ENCODE measurements at places on chromosomes 2 and 18. TPM values are rescaled to one million over a fixed set of nuclear protein-coding genes. Genes with fewer than 3 reads are reported as not detected.

GRCh38 chr2:48600204-48600813 lies 17.3 kb upstream of the GTF2A1L start:
- no peak for DNase-seq

UGT1A6 gene
- not detected for total RNA-seq

DNA sequence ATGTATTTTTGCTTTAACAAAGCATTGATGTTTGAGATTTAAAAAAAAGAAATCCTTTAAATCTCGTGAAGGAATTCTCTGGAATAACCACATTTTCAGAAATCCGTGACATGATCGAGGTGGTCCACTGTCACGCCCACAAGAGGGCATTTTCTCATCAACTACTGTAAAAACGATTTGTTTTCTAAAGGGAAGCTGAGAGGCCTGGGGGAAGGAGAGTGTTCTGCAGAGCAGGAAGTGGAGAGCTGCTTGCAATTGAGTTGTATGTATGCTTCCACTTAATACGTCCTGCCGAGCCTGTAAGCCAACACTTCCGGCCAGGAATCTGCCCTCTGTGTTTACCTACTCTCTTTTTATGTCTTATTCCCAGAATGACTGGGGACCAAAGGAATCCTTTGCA lies 19.4 kb downstream of the KLHL29 start:
- DNase-seq: no peak

DNA sequence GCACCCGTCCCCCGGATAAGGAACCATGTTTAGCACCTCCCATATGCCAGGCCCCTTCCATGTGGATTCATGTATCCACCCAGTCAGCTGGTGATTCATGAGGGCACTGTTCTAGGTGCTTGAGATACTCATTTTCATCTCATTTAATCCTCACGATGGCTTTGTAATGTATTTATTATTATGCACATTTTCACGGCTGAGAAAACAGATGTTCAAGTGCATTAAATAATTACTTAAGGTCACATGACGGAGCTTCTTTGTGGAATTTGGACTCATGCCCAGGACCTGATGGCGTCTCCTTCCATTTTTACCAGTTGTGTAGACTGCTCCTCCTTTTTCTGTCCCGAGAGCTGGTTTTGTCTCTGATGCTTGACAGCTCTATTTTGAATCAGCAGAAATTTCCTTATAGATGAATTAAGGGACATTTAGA lies 72.2 kb upstream of the RBM44 start:
- DNase-seq: no peak

DNA sequence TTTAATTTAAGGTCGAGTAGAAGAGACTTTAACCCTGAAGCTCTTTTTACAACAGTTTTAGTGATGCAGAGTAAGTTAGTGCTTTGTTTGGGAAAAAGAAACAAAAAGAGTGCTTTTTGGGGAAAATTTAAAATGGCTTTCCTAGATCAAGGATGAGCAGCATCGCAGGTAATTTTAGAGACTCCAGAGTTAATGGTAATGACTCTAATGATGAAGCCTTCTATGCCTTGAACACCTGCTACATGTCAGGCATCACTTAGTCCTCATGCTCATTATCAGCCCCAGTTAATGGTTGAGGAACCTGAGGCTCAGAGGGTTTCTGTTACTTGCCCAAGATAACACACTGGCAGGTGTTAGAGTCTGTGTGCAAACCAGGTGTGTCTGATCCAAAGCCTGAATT lies 167.8 kb downstream of the ACOXL start:
- DNase-seq: no peak

- DNase-seq: no peak
Observed at GRCh38 chr2:233012301-233012971, 620 bp downstream of the NGEF start.

DNA sequence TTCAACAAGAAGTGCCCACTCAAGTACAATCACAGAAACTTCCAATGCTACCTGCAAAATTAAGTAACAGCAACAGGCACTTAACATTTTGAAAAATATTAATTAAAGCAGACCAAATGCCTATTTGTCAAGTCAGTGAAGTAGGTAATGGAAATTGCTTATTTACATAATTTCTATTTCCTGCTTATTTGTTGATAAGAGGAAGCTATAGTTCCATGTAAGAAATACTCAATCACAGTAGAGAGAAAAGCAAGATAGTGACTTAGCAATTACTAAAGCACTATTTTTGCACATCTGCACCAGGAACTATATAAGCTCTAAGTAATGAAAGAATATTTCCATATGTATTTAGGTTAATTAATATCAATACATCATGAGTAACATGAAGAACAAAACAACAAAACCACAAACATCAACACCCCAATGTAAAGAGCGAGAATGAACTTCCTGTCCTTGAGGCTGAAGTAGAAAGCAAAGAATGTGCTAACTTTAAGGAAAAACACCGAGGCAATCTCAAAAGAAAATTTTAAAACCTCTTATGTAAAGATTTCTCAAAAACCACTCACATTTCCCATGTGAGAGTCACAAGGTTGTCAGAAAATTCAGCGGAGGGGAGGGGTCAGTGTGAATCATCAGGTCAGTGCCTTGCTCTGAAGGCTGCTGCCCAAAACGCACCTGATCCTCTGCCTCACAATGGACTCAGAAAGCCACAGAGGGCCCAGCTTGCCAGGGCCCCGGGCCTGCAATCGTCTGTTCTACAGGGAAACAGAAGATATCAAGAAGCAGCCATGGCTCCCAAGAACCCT lies 12.5 kb downstream of the NPC1 start:
- no peak for DNase-seq

SLC5A7 gene
- total RNA-seq: not detected

DNA sequence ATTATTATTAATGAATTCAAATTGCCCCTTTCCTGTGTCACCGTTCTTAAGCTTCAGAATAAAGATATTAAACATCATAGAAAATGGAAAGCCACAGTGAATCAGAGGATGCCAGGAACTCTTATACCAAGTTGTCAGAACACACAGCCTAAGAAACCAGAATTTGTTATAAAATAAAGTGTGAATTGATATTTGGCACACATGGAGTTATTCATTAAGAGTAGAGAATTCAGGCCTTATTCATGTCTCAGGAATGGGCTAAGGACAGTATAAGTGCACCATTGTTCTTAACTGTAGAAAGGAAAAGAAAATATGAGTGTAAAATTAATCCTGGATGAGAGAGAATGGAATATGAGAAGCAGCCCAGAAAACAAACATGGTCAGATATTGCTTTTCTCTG lies 86.7 kb upstream of the ATP8B1 start:
- no peak for DNase-seq

DNA sequence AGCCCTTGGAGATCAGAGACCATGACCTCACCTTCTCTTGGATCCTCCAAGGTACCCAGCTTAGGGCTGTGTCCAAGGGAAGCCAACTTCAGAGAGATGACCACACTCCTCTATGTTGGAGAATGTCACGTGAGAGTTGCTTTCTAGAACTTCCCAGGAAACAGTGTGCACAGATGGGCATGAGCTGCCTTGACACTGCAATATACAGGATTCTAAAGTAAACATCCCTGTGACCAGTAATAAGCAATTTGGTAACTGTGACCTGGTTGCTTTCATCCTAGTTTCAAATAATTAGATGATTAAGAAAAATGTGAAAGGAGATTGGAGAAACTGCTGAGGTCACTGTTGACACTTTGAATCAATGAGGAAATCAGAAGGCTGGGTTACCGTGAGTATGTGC lies 181.1 kb upstream of the EPAS1 start:
- no peak for DNase-seq

PKDCC gene
- not detected for total RNA-seq

- no peak for DNase-seq
Observed at GRCh38 chr2:156541229-156541628, 105.0 kb downstream of the GPD2 start.

DNA sequence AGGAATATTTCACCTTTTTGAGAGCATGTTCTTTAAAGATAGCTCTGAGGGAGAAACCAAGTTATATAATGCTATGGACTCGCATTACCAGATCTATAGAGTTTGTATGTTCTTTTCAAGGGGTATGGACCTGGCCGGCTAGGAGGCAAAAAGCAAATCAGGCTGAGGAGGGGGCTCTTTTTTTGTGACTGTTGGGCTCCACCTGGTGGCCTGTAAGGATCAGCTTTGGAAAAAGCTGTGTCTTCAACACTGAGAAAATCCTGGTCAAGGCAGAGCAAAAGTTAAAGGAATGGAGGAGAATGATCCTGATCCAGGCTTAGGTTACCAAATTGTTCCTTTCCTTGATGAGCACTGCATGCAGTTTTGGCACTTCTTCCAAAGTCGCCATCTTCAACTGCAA lies 180.5 kb downstream of the DIS3L2 start:
- DNase-seq: peak; percentile 14

DNA sequence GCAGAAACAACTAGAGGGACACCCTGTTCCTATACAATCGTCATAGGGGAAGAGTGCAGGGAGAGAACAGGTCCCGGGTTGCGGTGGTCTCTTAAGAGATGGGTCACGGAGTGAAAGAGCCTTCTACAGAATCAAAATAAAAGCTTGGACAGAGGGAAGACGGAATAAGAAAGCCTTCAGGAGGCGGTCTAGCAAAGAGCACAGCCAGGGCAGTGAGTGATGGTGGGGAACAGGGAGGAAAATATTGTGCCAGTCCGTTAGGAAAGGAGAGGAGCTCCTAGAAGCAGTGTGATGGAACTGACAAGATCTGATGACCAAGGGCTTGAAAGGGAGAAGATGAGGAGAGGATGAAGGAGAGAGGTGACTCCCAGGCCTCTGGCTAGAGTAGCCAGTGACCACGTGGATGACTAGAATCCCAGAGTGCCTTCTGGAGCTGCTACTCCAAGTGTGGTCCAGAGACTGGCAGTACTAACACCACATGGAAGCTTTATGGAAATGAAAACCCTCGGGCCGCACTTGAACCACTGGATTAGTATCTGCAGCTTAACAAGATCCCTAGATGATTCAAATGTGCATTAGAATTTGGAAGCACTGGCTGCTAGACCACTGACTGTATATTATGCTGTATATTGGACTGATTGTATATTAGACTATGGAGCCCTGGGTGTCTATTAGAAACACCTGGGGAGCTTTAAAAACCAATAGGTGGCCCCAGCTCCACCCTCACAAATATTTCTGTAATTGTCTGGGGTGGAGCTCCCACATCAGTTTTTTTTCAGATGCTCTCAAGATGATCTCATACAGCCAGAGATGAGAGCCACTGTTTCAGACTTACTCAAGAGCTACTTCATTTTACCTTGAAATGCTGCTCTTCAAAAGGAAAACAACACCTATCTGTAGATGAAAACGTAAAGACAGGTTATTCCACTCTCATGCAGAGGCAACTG lies 1.1 kb upstream of the EVA1A start:
- DNase-seq: no peak

CELF4 gene
- total RNA-seq: not detected

SERPINB12 gene
- total RNA-seq: not detected

RBM44 gene
- 0.46 TPM for total RNA-seq

- no peak for DNase-seq
Observed at GRCh38 chr18:9103376-9103873, 926 bp downstream of the NDUFV2 start.

DNA sequence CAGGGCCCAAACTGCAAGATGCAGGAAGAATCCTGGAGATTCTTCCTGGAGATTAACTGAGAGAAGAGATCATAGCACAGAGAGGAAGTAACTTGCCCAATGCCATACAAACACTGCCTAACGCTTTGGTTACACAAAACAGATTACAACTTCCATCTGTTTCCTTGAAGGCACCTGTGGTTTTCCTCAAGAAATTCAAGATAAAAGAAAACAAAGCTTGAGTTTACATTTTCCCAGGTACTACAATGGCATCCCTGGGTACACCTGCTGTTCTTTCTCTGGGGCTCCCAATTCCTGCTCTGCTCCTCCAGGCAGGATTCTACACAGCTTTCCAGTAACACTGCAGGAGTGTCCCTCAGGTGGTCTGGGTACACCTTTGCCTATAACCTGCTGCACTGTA lies 781.9 kb upstream of the ID2 start:
- DNase-seq: no peak

UGT1A7 gene
- not detected for total RNA-seq

TUBA3D gene
- total RNA-seq: not detected

DNA sequence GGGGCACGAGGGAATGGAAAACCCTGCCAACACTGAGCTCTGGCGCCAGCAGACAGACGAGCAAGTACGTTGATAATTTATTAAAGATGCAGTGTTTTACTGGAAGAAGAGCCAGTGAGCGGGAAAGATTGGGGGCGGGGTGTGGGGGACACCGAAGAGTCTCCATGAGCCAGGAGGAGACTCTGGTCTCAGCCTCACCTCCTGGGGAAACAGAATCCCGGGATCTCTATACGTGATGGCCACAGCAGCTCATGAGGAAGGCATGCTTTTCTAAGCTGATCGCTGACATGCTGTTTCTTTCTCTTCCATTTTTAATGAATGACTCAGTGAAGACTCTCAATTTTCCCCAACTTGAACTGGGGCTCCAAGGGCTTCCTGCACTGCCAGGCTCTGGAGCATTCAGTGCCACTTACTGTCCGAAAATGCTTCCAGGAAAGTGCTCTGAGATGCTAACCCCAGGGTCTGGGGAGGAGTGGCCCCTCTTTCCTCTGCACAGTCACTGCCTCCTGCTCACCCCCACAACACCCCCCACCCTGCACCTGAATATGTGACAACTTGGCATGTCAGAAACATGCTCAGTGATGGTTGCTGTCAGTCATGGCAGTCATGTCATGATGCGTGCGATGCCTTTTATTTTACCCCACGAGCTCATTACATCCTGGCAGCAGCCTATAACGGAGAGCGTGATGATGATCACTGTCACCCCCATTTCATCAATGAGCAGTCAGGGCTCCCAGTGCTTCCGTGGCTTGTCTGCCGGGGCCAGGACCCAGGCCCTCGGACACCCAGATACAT lies 164.2 kb upstream of the CAPN13 start:
- DNase-seq: no peak

GRCh38 chr18:76827205-76828200 lies 5.1 kb downstream of the ZNF236 start:
- no peak for DNase-seq

GRCh38 chr2:14552286-14552685 lies 80.2 kb upstream of the LRATD1 start:
- no peak for DNase-seq

- no peak for DNase-seq
Observed at GRCh38 chr18:70501358-70501757, 212.5 kb downstream of the SOCS6 start.

AKAIN1 gene
- not detected for total RNA-seq

TRABD2A gene
- total RNA-seq: 59.2 TPM

- no peak for DNase-seq
Observed at GRCh38 chr2:172287605-172288315, 139.6 kb upstream of the ITGA6 start.

PID1 gene
- total RNA-seq: not detected

UPP2 gene
- total RNA-seq: not detected

ASB3 gene
- 18.6 TPM for total RNA-seq

DNA sequence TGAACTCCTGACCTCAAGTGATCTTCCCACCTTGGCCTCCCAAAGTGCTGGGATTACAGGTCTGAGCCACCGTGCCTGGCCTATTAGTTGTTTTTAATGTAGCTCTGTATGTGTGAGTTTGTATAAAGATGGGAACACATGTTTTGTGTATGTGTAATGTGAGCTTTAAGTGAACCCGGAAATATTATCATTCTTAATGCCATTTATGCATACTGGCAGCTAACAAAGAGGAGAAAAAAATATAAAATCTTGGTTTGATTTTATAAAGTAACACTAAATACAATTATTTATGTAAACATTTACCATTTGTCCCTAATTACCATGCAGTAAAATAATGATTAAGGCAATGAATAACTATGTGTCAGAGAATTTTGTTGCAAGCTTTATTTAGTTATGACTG lies 9.1 kb upstream of the CKAP2L start:
- DNase-seq: no peak

GRCh38 chr2:74587664-74588277 lies 33.3 kb downstream of the DOK1 start:
- peak; percentile 54 for DNase-seq

GRCh38 chr2:207073412-207073800 lies 92.3 kb downstream of the KLF7 start:
- no peak for DNase-seq

GRCh38 chr2:96811917-96812316 lies 4.2 kb upstream of the CNNM3 start:
- DNase-seq: no peak

Data from activated naive CD8-positive, alpha-beta T cell treated with anti-CD3 and anti-CD28 coated beads for 36 hours (primary cell).